Effector memory CD8-positive, alpha-beta T cell (primary cell): ENCODE measurements at places on chromosomes 1 and 21.

- no peak for DNase-seq
Measured at GRCh38 chr1:48002142-48002541, 5.0 kb upstream of the TRABD2B start.

DNA sequence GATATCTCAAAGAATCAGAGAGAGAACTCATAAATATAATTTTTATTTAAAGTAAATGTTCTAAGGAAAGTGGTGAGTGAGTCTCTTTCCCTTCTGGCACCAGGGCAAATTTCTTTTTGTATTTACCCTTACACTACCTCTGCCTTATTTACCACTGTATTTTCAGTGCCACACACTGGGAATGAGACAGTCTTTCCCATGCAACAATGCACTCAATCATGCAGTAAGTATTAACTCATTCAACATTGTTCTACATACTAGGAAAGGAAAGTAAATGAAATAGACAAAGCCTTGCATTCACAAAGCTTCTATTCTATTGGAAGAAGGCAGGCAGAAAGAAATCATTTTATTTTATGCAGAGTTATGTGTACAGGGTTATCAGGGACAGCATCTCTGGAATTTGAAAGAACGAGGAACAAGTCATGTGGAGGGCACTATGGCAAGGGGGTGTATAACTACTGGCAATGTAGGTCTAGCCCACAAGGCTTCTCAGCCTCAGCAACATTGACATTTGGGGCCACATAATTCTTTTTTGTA lies 129.8 kb upstream of the PRDX6 start:
- DNase-seq: no peak

- no peak for DNase-seq
Measured at GRCh38 chr21:24323536-24323935, 1283.7 kb downstream of the MRPL39 start.

GRCh38 chr1:168321945-168322344 lies 41.3 kb downstream of the TBX19 start:
- DNase-seq: no peak

DNA sequence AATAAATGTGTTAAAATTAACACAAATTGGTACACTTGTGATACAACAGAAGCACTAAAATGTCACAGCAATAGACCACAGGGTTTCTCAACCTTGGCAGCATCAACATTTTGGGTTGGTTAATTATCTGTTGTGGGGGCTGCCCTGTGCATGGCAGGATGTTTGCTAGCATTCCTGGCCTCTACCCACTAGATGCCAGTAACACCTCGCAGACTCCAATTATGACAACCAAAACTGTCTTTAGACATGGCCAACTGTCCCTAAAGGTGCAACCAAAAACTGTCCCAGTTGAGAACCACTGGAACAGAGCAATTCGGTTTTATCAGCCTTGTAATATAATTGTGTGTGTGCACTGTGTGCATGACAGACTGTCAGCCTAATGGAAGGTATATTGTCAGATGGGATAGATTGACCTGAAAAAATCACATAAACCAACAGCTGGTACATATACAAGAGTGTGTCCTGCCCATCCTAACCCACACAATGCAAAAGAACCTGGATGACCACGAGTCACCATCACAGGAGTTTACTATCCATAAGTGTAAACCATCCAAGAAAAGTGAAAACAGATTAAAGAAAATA lies 13.5 kb upstream of the ERG start:
- DNase-seq: no peak

DNA sequence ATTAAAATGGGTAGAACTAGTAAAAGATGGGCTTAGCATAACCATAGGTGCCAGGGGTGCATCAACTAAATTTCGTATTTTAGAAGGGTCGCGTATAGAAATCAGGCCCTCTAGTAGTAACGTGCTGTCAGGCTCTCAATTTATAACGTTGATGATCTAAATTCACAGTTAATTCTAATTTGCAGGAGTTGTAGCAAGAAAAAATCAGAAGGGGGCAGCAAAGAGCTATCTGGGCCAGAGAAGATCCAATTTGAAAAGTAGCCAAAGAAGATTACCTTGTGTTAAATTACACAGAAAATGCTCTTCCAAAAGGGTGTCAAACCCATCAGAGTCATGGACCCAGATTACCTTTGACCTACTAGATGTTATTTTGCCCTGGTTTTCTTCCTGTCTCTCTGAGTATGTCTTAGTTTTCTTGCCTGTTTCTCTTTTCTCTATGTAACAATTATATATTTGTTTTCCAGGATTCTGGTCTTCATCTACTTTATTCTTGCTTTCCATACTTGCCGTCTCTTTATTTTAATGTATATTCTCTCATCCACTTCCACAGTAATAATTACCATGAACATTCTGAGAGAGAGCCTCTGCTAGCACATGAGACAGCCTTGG lies 1030.9 kb downstream of the AMY1C start:
- DNase-seq: no peak

DNA sequence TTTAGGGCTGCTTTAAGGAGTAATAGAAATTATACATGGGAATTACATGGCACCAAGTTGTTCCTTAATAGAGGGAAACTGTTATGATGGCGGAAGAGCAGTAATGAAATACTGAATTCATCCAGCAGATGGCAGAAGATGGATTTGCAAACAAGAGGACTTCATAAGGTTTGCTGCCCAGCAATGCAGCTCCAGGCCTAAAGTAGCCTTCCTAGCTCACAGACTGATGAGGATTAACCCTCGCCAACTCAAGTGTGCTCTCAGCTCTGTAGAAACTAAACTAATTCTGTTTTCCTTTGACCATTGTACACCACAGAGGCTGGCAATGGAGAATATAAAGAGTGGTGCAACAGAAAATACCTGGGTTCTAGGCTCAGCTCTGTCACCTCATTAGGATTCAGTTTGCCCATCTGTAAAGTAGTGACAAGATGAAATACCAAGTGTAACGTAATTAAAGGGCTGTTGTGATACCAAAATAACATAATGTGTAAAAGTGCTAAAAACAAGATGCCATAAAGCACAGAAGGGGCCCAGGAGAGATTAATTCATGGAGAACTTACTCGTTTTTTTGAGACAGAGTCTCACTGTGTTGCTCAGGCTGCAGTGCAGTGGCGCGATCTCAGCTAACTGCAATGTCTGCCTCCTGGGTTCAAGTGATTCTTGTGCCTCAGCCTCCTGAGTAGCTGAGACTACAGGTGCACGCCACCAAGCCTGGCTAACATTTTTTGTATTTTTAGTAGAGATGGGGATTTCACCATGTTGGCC lies 102.4 kb upstream of the SERBP1 start:
- DNase-seq: peak; percentile 3

DNA sequence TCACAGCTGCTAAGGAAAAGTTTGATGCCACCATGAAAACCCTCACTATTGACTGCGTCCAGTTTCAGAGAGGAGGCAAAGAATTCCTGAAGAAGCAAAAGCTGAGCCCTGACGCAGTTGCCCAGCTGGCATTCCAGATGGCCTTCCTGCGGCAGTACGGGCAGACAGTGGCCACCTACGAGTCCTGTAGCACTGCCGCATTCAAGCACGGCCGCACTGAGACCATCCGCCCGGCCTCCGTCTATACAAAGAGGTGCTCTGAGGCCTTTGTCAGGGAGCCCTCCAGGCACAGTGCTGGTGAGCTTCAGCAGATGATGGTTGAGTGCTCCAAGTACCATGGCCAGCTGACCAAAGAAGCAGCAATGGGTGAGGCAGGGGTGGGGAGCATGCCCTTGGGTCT lies 9.5 kb downstream of the CZIB start:
- DNase-seq: no peak

GRCh38 chr1:16109571-16109970 lies 36.1 kb upstream of the FAM131C start:
- no peak for DNase-seq

- DNase-seq: no peak
Measured at GRCh38 chr1:113320972-113321680, 69.2 kb upstream of the MAGI3 start.

GRCh38 chr1:236619398-236619797 lies 15.1 kb upstream of the HEATR1 start:
- DNase-seq: no peak

DNA sequence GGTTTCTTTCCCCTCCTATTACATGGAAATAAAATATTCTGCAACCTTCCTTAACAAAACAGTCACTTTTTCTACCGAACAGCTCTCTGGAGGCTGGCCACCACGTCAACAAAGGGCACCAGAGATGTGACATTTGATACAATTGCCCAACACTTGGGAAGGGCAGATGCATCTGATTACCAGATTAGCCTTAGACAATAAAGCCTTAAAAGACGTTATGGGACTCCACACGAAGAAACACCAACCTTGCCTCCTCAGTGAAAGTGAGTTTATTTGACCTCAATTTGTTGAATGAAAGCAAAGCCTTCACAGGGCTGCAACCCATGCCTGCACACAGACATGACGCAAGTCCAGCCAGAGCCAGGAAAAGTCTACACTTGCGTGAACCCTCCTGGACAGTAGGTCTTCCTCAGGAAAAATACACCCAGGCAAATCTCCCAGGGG lies 136.1 kb downstream of the TGFBR3 start:
- DNase-seq: no peak

DNA sequence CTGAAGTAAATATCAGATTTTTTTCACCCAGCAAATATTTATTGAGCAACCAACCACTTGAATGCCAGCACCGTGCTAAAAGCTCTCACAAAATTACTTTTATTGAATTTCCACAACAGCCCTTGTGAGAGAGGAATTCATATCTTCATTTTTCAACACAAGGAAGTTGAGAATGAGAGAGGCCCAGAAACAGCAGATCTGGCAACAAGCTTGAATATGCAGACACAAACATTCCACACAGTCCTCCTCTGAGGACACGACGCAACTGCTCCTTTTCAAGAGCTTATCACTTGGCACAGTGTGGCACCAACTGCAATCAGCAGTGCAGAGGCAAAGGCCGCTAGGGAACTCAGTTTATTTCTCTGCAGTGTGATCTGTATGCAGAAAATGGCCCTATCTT lies 32.2 kb upstream of the IFNAR2 start:
- no peak for DNase-seq

GRCh38 chr1:89023026-89023425 lies 360 bp upstream of the GBP3 start:
- DNase-seq: no peak

GRCh38 chr1:175237389-175237788 lies 44.8 kb upstream of the KIAA0040 start:
- DNase-seq: no peak

DNA sequence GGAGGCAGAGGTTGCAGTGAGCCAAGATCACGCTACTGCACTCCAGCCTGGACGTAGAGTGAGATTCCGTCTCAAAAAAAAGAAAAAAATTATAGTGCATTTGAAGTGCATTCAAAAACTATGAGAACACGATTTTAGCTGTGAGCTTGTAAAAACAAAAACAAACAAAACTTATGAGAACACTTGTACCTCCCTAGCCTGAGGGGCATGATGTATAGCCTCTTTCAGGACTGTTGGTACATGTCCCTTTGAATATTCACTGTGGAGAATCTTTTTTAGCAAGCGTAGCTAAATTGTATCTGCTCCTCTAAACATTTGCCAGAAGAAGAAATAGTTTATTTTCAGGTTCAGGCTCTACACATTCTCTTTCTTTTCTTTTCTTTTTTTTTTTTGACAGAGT lies 9.5 kb upstream of the DEGS1 start:
- DNase-seq: no peak
